ENCODE measurements at places on chromosomes 4 and X. TPM values are rescaled to one million over a fixed set of nuclear protein-coding genes. Genes with fewer than 3 reads are reported as not detected.
A peak's percentile ranks its signal among the peaks of the same experiment; 100 is the strongest.

DNA sequence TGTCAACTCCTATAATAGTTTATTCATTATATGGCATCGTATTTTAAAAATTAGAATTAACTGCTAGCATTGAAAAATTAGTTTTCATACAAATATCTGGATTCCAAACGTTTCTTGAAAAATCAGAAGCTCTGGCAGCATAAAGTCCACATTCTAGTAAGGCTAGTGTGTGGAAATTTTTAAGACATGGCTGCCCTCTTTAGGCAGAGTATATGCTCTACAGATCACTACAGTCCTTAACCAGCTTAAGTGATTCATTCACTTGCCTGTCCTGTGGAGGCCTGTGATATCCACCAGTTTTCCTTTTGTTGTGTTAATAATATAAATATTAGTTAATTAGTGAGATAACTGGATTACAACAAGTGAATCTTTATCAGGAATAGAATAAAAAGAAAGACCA is 287.2 kb downstream of the OPHN1 start:
- DNase-seq: no peak

DNA sequence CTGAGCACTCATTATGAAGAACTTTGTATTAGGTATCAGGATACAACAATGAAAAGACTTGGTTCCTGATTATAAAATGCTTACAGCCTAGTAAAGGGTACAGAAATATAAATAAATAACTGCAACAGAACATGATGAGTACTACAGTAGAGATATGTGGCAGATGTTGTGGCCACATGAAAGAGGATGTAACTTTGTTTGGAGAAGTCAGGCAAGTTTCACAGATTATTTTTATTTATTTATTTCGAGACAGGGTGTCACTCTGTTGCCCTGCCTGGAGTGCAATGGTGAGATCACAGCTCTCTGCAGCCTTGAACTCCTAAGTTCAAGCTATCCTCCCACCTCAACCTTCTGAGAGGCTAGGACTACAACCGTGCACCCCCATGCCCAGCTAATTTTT is 15.8 kb upstream of the UBE2K start:
- no peak for DNase-seq

- DNase-seq: no peak
These were observed 18.4 kb upstream of the OGT start for GRCh38 chrX:71514367-71515037.

DNA sequence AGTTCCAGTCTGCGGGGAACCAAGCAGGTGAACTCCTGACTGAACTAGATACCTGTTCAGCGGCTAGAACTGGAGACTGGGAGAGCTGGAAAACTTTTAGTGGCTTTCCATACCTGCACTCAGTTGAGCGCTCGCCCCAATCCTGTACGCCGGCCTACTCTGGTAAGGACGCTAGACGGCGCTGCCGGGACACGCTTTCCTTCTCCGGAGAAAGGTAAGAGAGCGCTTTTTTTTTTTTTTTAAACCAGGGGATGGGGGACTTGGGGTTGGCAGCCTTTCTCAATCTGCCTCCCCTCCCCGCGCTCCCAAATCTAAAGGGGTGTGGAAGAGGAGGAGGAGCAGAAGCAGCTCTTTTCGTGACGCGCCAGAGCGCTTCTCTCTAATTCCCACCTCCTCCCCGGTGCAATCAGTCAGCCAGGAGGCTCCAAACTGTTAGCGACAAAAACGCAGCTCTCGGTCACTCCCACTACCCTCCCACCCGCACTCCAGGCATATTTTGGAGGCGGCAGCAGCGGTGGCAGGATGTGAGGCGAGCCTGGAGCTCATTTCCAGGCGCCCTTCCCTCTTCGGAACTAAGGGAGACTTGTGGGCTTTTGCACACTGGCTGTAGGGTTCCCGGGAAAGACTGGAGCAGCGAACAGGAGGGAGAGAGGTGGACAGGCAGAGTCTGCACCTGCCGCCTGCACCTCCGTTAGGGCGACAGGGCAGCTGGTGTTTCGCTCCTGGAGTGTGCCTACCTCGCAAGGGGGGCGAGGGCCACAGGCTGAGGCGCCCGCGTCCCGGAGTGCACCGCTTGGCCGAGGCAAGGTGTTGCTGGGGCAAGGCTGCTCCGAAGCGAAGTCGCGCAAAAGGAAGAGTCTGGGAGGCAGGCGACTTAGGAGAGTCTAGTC is at the start of gene IL1RAPL2:
TSS of gene IL1RAPL2 (plus strand) at position 409 of the 890 bp plus-strand sequence.
- no peak for DNase-seq

DNA sequence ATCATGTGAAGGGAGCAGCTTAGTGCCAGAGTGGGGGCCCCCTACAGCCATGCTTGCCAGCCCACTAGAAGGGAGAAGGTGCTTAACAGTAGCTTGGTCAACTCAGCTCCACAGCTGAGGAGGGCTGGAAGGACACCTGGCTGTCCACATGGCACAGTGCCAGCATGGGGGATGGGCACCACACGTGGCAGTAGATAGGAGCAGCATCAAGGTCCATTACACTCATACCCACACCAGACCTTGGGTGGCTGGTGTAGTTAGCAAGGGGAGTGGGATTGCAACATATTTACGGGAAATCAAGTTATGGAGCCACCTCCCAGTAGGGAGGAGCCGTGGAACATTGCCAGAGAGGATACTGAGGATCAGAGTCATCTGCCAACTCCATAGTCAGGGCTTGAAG is 37.9 kb upstream of the SLC4A4 start:
- DNase-seq: no peak

DNA sequence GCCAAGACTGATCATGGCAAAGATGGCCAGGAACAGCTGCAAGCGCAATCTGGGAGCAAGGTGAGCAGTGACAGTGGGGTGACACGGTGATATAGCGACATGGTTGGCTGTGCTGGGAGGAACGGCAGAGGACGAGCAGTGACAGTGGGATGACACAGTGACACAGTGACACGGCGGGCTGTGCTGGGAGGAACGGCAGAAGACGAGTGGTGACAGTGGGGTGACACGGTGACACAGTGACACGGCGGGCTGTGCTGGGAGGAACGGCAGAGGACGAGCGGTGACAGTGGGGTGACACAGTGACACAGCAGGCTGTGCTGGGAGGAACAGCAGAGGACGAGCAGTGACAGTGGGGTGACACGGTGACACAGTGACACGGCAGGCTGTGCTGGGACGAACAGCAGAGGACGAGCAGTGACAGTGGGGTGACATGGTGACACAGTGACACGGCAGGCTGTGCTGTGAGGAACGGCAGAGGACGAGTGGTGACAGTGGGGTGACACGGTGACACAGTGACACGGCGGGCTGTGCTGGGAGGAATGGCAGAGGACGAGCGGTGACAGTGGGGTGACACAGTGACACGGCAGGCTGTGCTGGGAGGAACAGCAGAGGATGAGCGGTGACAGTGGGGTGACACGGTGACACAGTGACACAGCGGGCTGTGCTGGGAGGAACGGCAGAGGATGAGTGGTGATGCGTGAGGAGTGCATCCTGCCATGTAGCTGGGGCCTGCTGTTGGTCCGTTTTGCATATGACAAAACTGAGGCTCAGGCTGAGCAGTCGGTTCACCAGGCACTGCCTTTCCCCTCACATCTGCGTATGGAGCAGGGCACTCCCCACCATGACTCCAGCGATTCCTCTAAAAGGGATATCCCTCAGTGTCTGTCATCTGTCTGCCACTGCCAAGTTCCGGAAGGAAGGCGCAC is 36.0 kb upstream of the MXD4 start:
- peak; percentile 31 for DNase-seq

- DNase-seq: no peak
These were observed 316.7 kb downstream of the ARHGAP10 start for GRCh38 chr4:148048598-148048997.

GRCh38 chr4:38523054-38523453 is 140.9 kb upstream of the KLF3 start:
- DNase-seq: no peak

DNA sequence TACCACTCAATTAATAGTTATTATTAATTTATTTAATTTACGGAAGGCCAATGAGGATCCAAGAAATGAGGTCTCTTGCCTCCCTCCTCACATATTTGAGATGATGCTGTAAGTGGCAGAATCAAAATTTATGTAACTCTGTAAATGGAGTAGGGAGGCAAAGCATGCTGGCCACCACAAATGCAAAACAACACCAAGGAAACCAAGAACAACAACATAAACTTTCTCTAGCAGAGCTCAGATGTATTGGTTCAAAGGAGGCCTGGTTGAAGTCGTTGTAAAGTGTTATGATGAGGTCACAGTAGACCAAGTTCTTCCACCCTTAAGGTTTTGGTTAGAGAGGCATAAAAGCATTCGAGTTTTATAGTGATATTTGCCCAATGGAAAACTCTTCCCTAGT is 194.8 kb upstream of the FAT1 start:
- no peak for DNase-seq

DNA sequence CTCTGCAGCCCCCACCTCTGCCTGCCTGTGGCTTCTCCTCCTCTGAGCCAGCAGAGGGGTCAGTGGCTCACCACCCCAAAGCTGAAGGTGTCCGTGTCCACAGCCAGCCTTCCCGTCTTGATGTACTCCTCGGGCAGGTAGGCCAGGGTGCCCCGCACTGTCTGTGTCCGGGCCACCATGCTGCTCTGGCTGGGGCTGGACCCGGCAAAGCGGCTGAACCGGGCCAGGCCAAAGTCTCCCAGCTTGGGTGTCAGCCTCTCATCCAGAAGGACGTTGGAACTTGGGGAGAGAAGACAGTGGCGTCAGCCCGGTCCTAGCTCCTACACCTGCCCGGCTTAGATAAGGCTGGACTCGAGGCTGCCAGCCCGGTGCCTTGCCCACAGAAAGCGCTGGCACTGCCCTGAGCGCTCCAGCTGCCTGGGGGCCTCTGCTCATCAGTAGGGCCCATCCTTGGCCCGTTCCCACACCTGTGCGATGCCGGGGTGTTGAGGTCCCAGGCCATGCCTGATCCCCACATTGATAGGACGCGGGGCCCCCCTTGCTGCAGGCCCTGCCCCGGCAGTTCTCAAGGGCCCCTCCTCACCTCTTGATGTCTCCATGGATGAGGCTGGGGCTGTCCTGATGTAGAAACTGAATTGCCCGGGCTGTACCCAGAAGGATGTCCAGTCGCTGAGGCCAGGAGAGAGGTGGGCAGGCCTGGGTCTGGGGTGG is 3.2 kb downstream of the IRAK1 start:
- no peak for DNase-seq

GRCh38 chr4:2036327-2036726 is 22.8 kb upstream of the NAT8L start:
- no peak for DNase-seq

DNA sequence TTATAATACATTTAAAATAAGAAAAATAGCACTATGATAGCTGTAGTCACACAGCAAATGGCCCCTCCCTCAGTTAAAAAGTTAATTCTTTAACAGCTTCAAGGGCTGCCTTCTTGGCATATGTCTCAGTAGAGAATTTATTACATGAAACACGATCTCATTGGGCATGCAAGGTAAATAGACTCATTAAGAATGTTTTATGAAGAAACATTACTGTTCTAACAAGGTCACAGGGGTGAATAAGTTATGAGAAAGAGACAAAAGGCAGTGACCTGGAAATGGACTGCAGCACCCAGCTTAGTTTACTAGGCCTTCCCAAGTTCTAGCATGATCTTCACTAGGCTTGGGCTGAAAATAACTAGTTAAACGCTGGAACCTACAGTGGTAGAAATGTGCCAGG is 277.7 kb downstream of the NR3C2 start:
- no peak for DNase-seq

GRCh38 chrX:66071126-66071525 is 31.2 kb upstream of the VSIG4 start:
- DNase-seq: no peak

DNA sequence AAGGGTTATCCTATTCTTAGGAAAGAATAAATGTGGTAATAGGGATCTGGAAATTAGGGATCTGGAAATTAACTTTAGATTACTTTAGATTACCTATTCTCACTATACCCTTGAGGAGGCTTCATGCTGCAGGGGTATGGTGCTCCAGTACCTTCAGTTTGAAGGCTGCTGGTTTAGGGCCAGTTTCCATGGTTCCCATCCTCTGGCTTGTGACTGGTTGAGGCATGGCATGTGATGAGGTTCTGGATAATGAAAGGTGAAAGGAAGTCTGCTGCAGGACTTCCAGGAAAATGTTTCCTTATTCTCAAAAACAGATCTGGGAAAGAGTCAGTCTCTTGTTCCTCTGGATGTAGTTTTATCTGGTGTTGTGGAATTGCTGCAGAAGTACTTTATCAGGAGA is 25.9 kb downstream of the FRAS1 start:
- no peak for DNase-seq

The LINC00632 gene
- total RNA-seq: not detected

The CFP gene
- total RNA-seq: 14.6 TPM

The TMEM150C gene
- total RNA-seq: not detected

The TIGD4 gene
- total RNA-seq: 0.47 TPM

The STK32B gene
- not detected for total RNA-seq

The TGIF2LX gene
- not detected for total RNA-seq

The SCD5 gene
- 6.2 TPM for total RNA-seq

The XG gene
- 0.43 TPM for total RNA-seq

The NAP1L3 gene
- total RNA-seq: 2.7 TPM

The LRP2BP gene
- total RNA-seq: 0.71 TPM

The RPS6KA6 gene
- not detected for total RNA-seq

The BANK1 gene
- total RNA-seq: 0.72 TPM

The RADX gene
- 10.4 TPM for total RNA-seq
